PC-9 (cell line): ENCODE measurements at places on chromosomes 7 and 10.

DNA sequence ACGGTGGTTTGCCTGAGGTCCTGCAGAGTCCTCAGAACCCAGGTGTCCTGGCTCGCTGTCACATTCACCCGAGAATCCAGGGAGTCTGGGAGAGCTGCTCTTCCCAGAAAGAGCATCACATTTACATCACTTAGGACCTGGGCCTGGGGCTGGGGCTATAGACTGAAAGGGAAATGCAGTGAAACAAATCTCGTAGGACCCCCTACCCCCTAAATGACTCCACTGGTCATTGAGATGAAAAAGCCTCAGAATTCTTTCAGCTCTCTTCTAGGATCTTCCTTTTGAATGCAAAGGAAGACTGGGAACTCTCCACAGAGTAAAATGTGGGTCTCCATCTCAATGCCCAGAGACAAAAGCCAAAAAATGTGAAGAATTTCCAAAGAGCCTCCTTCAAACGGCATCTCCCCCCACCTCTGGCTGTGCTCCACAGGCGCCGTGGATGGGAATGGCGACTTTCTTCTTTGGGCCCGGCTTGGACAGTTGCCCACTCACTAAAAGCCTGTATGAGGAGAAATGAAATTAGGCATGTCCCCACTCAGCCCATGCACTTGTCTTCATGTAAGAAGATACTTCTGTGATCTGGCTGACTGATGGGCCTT is 49.0 kb upstream of the PODXL start:
- DNase-seq: no peak

DNA sequence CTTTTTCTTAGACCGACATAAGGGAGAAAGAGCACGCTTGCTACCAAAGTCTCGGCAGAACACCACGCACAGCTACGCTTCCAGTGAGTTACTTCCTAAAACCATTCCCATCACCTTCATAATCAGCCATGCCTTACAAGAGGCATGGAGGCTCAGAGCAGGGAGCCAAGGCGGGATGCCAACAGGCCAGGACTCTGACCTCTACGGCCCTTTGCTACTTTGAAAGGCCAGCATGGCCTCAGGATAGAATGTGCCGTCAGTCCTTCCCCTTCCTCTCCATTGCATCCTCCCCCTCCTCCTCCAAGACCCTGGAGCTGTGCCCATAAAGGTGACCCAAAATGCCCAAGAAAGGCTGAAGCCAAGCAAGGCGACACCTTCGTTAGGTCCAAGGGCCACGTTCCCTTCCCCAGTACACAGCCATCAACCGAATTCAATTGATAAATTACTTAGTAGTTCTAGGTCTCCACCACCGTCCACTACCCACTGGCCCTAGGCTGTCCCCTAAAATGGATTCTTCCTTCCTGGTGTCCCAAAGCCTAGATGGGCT is 5.7 kb downstream of the PRKAG2 start:
- no peak for DNase-seq

- no peak for DNase-seq
Measured at GRCh38 chr7:128437426-128438332, 18.0 kb upstream of the HILPDA start.

DNA sequence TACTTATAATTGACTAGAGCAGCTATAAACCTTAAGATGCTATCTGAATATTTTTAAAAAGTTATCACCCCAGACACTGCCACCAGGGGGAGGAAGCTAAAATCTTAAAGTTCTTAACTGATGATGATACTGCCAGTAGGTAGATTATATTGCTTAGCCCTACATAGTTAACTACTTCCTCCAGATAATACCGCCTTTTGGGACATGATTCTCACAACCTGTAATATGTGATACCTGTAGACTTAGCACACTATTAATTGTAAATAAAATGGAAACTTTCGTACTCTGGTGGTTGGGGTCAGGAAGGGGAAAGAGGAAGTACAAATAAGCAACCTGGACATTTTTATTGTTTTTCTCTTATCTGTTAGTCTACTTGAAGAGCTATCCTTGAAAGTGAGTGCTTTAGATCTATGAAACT is 268.9 kb downstream of the ADK start:
- no peak for DNase-seq

DNA sequence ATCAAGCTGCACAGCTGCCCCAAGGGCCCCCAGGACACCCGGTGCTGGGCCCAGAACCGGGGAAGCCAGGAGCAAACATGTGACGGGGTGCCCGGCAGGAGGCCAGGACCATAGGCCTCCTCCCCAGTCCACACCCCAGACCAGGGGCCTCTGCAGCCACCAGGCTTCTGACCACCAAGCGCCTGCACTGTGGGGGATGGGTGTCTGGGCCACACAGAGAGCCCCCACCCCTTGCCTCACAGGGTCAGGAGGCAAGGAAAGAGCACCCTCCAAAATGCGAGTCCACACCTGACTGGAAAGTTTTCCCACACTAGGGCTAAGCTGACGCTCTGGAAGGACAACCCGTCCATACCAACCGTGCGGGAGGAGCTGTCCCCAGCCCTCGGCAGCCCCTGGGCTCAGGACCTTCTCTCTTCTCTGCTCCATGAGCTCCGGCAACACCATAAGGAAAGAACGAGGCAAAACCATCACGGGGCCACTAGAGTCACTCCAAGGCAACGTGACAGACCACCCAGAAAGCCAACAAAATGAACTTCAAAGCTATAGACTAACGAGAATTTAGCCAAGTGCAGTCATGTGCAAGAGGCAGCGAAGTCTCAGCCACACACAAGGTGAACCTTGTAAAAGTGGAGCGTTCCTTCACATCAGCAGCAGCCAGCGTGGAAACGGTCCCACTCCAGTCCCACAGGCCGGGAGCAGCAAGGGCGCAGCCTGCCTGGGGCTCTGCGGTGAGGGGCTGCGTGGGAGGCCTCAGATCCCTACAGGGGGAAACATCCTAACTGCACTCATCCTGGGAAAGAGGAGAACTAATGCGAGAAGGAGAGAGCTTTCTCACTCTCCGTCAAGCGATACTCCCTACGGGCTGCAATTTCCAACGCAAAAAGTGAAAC is 5.1 kb downstream of the STK32C start:
- no peak for DNase-seq

DNA sequence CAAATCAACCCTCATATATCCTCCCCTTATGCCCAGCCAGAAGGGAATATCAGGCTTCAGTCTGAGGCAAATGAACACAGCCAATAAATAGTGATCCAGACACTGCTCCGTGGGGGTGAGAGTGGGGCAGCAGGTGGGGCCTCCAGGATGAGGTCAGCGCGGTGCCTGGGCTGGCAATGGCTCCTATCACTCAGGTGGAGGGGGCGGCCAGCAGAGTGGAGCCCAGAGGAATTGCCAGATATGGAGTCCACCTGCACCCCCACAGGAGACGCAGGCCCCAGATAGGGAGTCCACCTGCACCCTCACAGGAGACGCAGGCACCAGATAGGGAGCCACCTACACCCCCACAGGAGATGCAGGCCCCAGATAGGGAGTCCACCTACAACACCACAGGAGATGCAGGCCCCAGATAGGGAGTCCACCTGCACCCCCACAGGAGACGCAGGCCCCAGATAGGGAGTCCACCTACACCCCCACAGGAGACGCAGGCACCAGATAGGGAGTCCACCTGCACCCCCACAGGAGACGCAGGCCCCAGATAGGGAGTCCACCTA is 78.0 kb upstream of the PPP2R2D start:
- DNase-seq: no peak

DNA sequence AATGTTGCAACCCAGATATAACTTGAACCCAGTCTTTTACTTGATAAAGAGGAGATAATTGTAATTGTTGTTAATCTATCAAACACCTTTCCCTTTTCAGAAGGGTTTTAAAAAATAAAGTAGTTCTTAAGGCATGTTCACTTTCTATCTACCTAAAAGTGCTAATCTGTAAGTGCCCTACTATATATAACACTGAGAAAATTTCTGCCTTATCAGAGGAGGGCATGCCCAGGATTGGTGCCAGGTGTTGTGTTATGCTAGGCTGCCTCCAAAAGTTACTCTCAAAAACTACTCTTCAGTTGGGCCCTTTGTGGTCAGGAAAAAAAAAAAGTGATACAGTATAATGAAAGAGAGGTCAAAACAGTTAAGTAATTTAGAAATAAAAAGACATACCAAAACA is 36.3 kb downstream of the SMNDC1 start:
- DNase-seq: no peak

DNA sequence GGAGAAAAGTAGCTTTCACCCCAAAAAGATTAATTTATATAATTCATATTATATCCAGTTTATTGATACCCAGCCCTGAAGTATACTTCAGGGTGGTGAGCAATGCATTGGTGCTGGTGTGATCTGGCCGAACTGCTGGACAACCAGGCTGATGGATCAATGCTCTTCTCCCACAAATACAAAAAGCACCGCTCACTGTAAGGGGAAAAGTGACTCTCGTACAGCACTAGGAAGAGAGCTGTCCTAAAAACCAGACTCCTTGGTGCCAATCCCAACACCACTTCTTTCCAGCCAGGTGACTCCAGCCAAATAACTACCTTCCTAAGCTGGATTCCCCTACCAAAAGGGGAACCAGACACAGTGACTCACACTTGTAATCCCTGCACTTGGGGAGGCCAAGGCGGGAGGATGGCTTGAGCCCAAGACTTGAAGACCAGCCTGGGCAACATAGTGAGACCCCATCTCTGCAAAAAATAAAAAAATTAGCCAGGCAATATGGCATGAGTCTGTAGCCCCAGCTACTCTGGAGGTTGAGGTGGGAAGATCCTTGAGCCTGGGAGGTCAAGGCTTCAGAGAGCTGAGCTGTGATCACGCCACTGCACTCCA is 13.1 kb upstream of the TNPO3 start:
- no peak for DNase-seq

- DNase-seq: no peak
Measured at GRCh38 chr10:7194571-7194970, 216.3 kb downstream of the SFMBT2 start.

DNA sequence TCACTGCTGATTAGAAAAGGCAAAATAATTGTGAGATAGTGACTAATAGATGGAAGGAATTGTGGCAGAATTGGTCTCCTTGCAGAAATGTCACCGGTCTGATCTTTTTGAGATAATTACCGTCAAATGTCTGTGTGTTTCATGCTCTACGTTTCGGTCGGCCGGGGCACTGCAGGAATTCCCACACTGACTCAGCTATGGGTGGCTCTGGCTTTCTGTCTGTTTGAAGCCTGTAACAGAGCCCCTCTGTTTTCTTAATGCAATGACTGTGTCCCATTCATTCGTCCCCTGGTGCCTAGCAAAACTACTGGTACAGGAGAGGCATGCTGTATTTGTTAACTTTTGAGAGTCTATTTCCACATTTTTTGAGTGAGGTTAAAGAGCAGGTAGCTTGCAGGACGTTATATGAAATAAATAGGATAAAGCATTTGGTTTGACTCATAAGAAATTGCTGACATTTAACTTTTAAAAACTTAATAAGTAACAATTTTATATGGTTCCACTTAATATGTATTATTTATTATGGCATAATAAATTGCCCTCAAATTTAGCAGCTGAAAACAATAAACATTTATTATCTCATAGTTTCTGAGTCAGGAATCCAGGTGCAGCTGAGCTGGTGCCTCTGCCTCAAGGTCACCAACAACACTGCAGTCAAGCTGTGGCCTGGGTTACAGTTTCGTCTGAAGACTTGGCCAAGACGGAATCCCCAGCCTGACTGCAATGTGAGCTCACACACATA is 53.3 kb upstream of the CTBP2 start:
- no peak for DNase-seq

- peak; percentile 52 for DNase-seq
Measured at GRCh38 chr7:92836489-92836999, at the start of gene CDK6. CDK6 (minus strand) TSS chr7:92836573; CDS start chr7:92833323, 3,250 bp downstream.

- no peak for DNase-seq
Measured at GRCh38 chr10:131439705-131440104, 128.2 kb upstream of the TCERG1L start.

GRCh38 chr10:46224414-46224682 is 62.4 kb upstream of the ANTXRL start:
- DNase-seq: no peak

- DNase-seq: no peak
Measured at GRCh38 chr10:61967298-61967697, 65.8 kb downstream of the ARID5B start.

DNA sequence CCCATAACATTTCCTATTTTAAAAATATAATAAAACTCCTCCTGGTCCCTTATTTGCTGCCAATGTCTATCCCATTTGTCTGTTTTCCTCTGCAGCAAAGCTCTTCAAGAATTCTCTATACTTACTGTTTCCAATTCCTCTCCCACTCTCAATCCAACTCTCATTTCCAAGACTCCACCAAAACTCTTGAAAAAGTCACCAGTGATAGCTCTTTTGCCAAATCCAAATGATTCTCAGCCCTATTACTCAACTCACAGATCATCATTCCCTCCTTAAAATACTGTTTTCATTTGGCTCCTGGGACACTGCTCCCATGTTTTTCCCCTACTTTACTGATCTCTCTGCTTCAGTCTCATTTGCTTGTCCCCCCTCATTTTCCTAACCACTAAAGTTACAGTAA is 139.4 kb downstream of the HIBADH start:
- no peak for DNase-seq

DNA sequence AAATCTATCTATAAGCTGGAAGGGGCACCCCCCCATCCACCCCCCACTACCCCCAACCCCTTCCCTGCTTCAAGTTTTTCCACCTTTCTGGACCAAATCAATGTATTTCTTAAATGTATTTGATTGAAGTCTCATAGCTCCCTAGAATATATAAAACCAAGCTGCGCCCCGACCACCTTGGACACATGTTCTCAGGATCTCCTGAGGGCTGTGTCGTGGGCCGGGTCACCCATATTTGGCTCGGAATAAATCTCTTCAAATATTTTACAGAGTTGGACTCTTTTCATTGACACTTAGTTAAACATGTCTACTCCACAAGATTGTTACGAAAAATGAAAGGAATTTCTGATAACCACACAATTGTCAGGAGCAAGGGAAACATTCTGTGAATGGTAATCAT is 215.6 kb downstream of the ADARB2 start:
- no peak for DNase-seq

- no peak for DNase-seq
Measured at GRCh38 chr10:117775526-117775925, 233.0 kb downstream of the EMX2 start.

GRCh38 chr10:17166699-17167098 is 34.8 kb downstream of the TRDMT1 start:
- DNase-seq: no peak

- peak; percentile 52 for DNase-seq
Measured at GRCh38 chr10:45373576-45374349, at the start of gene ALOX5. ALOX5 (plus strand) TSS chr10:45374216; CDS start chr10:45374280, 64 bp downstream.
